ENCODE measurements at places on chromosomes 2 and 18.

DNA sequence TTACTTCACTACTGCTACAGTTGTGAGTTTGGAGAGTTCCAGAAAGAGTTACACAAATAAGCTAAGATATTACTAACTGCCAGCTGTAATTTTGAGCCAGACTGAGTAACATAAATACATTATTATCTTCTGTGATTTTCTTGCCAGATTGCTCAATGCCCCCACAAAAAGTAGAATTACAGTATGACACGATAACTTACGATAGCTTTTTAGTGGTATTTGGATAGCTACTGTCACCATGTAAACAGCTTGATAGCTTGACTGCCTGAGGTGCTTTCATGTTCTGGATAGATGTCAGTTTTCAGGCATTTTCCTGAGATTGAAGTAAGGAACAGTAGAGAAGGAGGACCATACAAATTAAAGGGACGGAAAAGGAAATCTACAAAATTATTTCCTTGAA is 533.3 kb downstream of the SOCS6 start:
- no peak for DNase-seq

DNA sequence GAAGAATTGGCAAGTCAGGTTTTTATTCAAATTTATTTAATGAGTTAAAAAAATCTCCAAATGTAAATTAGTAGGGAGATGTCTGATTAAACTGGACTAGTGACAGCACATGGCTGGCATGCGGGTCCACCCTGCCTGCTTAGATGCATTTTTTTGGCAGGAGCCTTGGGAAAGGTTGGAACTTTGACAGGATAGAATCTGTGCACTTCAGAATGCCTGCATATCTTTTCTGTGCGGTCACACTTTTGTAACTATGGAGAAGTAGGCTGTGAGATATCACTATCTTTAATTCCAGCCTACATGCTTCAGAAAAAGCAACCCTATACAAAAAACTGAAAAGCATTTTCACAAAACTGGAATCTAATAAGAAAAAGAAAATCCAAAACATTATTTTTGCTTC is 317.8 kb downstream of the MBD2 start:
- no peak for DNase-seq

DNA sequence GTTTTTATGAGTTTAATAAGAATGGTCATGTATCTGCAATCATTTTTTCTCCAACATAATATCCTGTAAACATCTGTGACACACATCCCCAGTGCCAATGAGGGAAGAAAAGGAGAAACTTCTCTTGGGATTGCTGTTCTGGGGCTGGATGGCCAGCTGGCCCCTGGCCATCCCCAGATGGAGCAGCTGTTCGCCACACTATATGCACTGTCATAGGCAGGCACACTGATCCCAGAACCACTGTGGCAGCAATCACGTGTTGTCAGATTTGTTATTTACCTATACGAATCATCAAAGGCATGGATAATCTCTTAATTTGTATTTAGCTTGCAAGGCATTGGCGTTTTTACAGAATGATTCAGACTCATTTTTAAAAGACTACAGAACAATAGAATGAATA is 167.6 kb upstream of the ACAA2 start:
- DNase-seq: peak; percentile 72

DNA sequence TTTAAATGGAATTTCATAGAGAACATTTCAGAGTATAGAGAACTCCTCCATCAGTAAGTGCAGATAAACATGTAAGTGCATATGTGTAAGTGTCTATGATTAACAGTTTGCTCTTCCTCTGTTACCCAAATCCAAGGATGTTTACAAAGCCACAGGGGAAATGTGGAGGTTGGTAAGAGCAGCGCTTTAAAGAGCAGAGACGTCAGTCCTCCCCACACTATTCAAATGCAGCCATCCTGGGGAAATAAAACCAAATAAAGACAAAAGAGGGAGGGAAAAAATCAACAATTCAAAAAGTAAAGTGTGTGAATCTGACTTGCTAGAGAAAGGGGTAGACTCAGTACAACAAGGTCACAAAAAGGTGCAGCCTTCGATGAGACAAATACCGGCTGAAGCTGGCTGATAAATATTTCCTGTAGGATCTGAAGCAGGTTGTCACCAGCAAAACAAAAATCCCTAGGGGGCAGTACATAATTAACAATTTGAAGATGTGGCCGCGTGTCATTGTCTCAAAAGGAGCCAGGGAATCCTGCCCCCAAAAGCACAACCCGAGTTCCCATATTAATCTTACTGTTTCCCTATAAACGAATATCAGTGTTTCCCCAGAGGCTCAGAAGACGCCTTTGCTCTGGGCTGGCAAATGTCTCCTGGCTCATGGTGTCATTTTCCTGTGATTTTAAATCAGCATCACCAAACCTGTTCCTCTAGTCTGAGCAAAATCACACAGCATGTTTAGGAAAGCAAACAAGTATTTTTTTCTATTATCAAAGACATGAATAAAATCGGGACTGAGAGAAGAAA is 216.5 kb downstream of the CDCA7 start:
- peak; percentile 40 for DNase-seq

- DNase-seq: no peak
Measured at GRCh38 chr2:164642268-164642667, 21.0 kb upstream of the GRB14 start.

DNA sequence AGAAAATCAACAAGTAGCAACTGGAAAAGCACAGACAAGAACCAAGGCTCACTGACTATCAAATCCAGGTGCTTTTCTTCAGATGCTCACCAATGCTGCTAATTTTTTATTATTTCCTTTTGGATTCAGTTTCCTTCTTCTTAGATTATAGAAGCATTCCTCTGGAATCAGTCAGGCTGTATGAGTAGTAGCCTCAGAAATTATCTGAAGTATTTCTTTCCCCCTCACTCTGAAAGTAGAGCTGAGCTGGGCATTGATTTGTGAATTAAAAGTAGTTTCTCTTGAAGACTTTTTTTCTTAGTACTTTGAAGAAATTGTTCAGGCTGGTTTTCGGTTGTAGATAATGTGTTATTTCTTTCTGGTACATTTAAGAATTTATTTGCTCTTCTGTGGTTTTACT is 273.7 kb downstream of the NOL4 start:
- DNase-seq: no peak

DNA sequence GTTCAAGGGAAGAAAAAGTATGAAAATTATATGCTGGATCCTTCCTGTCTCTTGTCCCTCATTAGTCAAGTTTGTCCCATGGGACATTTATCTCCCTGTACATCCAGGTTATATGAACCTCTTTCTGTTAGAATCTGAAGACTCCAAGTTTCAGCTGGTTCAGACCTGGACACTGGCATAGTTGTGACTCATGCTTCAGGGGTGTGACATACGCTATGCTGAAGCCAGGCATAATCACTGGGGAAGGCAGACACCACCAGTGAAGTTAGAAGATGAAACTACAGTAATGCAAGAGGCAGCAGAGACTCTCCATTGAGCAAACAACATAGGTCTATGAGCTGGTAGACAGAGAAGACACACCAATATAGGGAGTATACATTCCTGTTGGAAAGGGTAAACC is 269.7 kb upstream of the SLC8A1 start:
- no peak for DNase-seq

- DNase-seq: no peak
Measured at GRCh38 chr2:191854382-191855372, 7.8 kb upstream of the CAVIN2 start.

- DNase-seq: no peak
Measured at GRCh38 chr2:237572742-237573101, 6.3 kb downstream of the PRLH start.

DNA sequence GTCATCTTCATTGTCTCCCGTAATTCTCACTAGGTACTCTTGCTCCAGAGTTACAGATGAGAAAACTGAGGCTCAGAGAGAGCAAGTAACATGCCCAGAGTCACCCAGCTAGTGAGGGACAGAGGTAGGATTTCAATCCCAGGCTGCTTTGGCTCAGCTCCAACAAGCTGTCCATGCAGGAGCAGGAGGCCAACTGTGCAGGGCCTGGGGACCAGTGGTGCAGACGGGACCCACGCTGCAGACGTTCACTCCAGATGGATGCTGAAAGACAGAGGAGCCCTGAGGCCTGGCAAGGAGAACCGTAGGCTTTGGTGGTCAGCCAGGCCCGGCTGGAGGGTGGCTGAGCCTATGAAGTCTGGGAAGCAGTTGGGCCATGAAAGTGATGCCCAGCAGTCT is 102.6 kb downstream of the MCFD2 start:
- peak; percentile 76 for DNase-seq

GRCh38 chr2:147439986-147440385 is 404.8 kb upstream of the ACVR2A start:
- no peak for DNase-seq

GRCh38 chr2:81942136-81942680 is 1637.7 kb upstream of the LRRTM1 start:
- peak; percentile 18 for DNase-seq

DNA sequence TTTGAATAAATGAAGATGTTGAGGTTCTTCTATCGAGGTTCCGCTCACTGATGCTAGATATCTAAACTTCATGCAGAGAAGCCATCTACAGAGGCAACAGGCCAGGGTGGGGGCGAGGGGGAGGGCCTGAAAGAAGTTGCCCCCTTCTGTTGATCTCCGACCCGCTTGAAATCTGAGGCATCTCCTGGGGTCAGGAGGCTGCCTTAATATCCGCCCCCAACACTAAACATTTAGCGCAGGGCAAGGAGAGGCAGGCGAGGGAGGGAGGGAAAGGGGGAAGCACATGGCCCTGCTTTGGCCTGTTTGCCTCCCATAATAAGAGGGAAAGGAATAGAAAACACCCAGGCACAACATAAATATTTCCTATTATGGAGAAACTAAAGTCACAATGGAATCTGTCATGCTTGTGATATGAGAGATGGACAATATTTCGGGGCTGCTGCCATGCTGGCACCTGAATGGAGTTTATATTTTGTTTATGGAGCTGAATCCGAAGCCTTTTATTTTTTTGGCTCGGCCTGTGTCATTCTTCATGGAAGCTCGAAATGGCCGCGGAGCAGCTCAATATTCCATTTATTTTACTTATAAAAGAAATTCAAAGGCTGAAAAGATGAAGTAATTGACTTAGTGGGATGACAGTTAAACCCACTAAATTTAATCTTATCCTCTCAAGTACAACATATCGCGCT is 221.1 kb downstream of the INSIG2 start:
- peak; percentile 30 for DNase-seq

DNA sequence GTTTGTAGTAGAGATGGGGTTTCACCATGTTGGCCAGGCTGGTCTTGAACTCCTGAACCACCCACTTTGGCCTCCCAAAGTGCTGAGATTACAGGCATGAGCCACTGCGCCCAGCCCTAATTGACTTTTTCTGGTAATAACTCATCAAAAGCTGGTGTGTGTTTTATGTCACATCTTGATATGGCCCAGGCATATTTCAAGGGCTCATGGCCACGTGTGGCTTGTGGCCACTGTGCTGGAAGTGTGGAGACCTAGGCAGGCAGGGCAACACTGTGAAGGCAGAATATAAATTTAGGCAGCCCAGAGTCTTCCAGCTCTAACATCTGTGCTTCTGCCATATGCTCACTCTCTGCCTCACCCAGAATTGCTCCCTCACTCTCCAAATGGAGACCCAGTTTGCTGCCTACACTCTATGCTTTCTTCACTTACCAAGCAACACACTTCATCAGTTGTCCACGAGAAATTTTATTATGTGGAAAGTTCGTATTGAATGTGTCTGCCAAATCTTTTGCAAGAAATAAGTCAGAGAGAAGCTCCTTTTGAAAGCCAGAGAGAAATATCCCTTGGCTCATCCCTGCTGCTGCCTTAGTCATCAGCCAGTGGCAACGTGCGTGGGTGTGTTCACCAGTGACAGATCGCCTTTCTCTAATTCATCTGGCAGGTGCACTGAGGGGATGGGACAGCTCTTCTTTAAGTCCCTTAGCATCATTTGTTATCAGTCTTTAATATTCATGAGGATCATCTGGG is 129.4 kb upstream of the CXCR4 start:
- DNase-seq: no peak

- no peak for DNase-seq
Measured at GRCh38 chr18:61823595-61823994, 69.2 kb downstream of the RNF152 start.

DNA sequence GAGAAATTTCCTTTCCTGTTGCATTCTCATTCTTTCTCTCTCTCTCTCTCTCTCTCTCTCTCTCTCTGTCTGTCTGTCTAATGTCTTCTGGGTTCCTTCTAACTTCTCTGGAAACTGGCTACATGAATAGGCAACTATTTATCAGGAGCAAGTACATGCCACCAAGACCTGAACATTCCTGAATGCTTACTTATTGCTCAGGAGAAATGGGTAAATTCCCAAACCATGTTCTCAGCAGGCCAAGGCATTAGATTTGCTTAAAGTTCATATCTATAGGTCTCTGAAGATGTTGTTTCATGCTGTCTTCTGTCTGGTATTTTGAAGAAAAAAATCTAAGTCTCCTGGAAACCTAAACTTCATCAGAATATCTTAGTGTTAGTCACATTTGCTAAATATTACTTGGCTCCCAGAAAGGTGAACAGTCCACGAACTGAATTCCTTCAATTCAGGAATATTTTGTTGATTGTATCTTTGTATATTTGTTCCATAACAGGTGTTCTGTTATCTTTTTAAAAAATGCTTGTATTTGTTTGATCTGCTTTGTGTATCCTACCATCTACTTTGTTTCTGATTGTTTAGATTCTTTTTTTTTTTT is 77.2 kb upstream of the FIGN start:
- DNase-seq: no peak

GRCh38 chr2:82819951-82820350 is 1639.1 kb downstream of the SUCLG1 start:
- no peak for DNase-seq
